ENCODE measurements at places on chromosomes 5 and 9.

DNA sequence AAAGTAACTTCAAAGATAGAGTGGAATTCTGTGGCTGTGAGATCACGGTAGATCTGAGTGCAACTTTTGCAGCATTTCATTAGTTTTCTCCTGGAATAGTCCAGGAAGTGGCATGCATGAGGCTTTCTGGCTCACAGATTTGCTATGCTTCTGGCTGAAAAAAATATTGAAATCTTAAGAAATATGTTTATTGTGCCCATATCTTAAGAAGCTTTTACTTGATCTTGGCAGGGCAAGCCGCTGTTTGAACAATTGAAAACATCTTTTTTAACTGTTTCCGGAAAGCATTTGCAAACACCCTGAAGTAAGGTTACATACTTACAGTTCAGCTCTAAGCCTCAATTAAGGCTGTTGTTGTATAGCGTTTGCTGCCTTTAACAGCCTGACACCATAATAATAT is 135.7 kb upstream of the GDNF start:
- DNase-seq, result no peak

DNA sequence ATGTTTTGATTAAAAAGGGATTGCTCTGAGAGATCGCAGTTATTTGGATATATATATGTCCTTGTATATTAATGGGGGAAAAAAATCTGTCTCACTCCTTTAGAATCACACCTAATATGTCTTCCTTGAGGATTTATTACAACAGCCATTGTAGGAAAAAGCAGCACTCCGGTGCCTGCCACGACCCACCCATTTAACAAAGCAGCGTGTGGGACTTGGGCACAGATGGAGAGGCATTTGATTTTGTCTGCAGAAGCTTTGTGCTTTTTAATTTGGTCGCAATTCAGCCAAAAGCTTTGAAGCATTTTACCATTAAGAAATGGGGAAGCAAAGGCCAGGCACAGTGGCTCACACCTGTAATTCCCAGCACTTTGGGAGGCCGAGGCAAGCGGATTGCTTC is 159.2 kb downstream of the SMARCA2 start:
- DNase-seq, result no peak

- DNase-seq, result no peak
These were observed 12.0 kb upstream of the WDR38 start for GRCh38 chr9:124841075-124841821.

- DNase-seq, result no peak
These were observed 16.3 kb upstream of the CCIN start for GRCh38 chr9:36152741-36153438.

DNA sequence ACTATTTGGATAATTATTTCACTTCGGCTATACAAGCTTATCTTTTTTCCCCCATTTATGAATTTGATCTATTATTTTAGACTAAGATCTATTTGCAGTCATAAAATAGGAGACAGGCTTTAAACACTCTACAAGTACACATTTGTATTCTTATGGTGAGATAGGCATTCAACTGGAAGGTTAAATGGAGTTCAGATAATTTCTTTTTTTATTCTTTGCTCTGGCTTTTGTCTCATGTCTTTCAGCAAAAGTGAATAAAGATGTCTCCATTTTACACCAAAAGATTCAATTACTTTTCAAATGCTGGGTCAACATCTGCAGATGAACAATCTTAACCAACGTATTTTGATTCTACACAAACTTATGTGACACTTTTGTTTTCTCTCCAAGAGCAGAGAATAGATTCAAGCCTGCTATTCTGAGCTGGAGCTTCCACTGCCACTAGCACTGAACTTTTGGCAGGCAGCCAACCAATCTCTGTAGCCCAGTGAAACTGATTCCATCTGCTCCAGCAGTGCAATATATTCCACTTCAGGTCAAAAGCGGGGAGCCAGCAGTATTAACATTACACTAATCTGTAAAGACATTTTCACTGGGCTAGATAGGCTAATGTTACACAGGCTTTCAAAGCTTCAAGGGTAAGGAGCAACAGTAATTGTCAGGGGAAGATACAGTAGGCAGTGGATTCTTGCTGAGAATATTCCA is 452.0 kb upstream of the ZNF608 start:
- DNase-seq, result no peak

DNA sequence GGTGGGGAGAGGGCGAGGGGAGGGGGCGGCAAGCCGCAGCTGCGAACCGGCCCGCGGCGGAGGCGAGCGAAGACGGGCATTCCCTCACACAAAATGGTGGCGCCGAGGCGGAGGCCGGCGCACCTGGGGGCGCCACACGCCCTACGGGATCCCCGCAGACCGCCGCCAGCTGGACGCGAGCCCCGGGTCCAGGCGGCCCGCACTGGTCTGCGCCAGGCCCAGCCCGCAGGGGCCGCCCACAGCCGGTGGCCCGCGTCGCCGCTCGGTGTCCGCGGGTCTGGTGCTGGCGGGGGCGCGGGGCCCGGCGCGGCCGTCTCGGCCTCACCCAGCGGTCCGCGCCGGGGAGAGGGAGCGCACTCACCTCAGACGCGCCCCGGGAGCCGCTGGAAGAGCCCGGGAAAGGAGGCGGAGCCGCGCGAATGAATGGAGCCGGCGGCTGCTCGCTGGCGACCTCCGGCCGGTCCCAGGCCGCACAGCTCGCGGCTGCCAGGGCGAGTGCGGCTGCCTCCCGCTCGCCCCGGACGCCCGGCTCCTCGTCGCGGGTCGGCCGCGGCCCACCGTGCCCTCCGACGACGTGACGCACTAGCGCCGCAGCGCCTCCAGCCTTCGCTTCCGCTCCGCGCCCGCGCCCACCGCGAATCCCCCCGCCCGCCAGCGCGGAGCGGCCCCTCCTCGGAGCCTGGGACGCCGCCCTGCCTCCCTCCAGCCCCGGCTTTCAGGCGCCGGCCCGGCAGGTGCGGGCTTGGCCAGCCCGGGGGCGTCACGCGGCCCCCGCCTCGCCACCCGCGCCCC is at the start of gene FAM169A:
TSS of gene FAM169A (minus strand) at position 584 of the 792 bp plus-strand sequence. CDS start 24,711 bp downstream, outside the sequence.
- peak; percentile 20 for DNase-seq

DNA sequence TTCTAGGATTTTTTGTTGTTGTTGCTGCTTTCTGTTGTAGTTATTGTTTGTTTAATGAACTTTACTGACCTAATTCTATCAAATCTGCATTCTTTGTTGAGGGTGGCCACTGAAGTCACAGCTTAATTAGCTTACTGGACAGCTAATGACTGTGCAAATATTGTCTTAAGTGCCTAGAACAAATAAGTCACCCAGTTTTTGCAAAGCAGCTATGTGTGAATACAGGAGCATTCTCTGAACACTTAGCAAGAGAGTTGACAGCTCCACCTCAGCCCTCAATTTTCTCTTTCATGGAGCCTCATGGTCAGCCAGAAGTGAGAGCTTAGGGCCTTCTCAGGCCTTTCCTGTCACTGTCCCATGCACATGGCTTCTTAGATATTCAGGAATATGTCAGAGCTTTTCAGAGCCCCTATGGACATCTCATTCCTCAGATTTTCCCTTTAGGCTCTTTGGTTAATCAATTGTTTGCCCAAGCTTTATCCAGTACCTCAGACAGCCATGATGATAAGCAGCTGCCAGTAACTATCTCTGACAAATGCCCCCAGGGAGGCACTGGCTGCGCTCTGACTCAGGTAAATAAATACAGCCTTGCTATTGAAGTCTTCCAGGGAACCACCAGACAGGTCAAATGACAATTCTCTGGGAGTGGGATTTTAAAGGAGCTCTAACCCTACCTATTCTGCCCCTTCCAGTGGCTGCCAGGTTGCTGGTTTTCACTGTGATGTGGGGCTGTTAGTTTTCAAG is 241.4 kb upstream of the IL12B start:
- DNase-seq, result no peak

DNA sequence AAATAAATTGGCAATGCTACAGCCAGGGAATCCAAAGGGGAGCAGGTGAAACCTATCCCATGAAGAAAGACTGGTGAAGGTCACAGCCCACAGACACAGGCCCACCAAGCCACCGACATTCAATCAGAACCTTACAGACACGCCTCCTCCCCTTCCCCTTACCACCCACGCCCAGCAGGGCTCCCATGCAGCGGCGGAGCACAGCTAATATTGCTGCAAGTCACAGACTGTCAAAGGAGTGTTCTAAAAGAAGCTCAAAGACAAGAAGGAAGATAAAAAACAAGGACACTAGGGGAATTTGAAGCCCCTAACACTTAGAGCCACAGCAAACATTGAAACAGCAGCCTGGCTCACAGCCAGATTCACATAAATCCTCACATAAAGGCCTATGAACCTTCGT is 91.2 kb downstream of the MED10 start:
- no peak for DNase-seq

DNA sequence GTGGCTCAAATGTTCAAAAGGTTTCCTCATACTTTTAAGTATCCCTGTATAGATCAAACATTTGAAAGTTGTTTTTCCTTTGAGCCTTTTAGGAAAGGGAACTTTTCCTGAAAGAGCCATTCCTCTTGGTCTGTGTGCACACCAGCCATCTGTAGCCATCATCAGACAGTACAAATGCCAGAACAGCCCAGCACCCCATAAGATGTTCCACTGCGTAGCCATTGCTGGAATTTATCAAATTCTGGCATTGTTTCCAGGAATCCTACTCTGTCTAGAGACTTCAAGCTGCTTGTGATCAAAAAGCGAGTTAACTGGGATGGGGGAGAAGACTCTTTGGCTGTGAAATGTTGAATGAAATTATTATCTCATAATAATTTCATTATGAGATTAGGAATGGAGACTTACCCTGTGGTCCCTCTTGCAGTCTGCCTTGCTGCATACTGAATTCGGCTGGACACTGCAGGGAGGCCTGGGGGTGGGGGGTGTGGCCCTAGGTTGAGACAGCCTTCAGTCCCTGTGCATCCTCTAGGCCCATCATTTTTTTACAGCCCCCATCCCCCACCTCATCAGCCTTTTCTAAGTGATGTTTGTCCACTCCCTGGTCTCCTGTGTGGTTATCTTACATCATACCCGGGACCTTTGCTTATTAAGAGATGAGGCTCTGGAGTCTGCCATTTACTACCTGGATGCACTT is 99.8 kb downstream of the RALGPS1 start:
- DNase-seq, result no peak

DNA sequence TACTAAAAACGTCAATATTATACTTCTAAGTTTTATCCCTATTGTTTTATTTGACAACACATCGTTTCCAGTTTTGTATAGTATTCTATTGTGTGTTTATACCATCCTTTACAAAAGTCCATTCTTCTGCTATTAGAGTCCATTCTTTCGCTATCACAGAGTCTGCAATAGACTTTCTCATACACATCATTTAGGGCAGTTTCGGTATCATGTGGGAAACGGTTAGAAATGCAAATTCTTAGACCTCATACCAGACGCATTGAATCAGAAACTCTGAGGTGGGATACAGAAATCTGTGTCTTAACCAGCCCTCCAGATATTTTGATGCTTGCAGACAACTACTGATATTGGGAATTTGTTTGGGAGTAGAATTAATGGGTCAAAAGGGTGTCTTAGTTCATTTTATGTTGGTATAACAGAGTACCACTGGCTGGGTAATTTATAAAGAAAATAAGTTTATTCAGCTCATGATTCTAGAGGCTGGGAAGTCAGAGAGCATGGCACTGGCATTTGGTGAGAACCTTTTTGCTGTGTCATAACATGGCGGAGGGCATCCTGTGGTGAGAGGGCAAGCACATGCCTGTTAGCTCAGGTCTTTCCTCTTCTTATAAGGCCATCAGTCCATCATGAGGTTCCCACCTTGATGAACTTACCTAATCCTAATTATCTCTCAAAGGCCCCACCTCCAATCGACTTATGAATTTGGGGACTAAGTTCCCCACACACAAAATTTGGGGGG is 21.1 kb downstream of the CARTPT start:
- no peak for DNase-seq

DNA sequence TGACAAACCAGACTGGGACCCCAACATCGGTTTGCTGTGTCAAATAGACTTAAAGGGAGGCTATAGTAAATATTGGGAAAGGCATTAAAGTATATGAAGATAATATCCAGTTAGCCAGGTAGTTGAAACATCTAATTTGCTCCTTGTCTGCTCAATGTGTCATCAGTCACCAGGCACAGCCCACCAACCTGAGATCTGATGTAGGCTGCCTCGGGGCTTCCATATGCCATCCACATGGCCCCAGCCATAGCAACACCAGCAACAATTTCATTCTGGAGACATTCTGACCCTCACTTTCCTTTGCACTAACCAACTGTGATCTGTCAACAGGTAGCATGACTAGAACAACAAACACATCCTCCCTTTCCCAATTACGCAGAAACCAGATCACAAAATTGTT is 196.0 kb downstream of the NR2F1-AS1 start:
- no peak for DNase-seq

DNA sequence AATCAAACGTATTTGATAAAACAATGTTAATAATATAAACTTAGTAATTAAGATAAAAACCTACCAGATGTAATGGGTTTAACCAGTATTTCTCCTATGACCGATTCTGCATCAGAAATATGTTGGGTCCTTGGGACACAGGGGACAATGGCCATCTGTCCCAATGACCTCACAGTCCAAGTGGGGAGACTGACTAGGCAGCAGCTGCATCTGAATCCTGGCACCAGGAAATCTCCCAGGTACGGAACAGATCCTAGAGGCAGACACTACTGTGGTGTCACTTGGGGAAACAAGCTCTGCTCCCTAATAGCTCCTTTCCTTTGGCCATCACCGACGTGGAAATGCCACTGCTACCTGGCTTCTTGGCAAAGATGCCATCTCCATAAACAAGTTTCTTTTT is 81.8 kb upstream of the SARDH start:
- no peak for DNase-seq

DNA sequence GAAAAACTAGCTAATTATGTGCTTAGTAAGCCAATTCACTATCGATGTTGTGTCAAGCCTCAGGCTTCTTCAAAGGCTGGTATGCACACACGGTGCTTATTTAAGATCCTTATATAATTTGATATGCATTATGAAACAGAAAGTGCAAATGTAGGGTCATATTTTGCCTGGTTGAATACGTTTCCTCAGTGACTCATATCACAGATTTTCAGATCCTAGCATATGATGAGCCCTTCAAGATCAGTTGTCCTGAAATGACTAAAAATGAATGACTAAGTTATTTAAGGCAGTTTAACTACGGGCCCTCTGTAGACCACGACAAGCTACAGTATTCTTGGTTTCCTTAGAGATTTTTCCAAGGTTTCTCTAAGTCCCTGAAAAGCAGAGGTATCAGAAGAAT is 778.3 kb downstream of the PRELID2 start:
- no peak for DNase-seq

DNA sequence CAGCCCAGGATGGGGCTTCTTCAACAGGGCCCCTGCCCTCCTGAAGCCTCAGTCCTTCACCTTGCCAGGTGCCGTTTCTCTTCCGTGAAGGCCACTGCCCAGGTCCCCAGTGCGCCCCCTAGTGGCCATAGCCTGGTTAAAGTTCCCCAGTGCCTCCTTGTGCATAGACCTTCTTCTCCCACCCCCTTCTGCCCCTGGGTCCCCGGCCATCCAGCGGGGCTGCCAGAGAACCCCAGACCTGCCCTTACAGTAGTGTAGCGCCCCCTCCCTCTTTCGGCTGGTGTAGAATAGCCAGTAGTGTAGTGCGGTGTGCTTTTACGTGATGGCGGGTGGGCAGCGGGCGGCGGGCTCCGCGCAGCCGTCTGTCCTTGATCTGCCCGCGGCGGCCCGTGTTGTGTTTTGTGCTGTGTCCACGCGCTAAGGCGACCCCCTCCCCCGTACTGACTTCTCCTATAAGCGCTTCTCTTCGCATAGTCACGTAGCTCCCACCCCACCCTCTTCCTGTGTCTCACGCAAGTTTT is 23.6 kb downstream of the PCDHGC5 start:
- DNase-seq, result peak; percentile 69
